ENCODE measurements at places on chromosomes 12 and 14.

DNA sequence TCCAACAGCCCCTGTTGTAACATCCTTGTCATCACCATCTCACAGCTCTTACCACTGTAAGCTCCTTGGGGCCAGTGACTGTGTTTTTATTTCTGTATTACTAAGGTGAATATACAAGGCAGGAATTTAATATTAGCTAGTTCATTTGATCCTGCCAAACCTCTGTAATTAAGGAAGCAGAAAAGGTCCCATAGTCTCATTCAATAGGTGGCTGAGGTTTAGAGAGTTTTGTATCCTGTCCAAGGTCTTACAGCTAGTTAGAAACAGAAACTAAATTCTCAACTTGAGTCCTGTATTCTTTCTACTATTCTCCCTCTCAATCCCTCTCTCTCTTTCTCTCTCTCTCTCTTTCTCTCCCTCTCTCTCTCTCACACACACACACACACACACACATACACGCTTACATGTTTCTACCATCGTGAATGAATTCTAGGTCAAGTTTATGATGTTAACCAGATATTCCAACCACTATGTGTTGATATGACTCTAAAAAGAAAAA lies 543 bp upstream of the GLIPR1 start:
- peak; percentile 66 for DNase-seq

DNA sequence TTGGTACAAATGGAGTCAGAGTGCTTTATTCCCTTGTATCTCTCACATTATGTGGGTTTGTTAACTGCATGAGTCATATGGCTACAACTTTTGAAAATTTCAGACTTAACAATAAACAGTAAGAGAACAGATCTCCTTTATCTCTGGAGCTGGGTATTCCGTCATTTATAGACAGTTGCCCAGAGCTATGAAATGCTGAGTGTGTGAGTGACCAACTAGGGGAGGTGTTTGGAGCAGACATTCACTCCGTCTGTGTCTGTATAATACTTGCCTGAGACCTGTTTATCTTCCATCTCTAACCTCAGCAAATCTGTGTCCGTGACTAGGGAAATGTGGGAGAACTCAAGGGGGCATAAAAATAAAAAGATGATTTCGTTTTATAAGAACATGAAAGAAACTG lies 279.9 kb upstream of the FAR2 start:
- peak; percentile 17 for DNase-seq

DNA sequence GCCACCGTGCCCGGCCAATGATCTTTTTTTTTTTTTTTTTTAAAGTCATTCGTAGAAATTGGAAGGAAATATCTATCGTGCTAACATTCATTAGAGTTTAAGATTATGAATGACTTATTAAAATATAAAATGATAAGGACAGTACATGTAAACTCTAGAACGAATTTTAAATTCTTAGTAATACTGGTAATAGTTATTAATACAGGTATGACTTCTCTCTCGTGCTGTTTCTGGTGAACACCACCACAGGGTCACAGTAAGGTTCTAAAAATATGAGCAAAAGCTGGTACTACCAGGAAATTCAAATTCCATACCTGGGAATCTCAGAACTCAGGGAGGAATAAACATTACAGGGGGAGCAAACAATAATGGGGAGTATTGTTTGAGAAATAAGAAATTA lies 26.2 kb downstream of the WNK1 start:
- DNase-seq, result no peak

DNA sequence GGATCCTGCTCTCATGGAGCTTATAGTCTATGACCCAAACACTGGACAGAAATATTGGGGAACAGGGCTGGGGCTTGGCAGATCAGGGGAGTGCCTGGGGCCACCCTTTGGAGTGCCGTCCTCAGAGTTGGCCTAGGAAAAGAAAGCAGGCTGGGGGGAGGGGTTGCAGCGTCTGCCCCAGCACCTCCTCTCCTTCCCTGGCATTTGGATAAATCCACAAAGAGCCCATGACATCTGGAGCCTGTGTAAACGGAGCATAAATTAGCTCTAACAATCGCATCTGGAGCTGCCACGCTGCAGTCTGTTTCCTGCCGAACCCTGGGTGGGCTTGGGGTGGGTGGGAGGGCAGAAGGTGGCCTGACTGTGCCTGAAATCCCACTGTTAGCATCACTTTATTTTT lies 63.8 kb downstream of the MVK start:
- no peak for DNase-seq

- DNase-seq, result no peak
Measured at GRCh38 chr14:34792598-34792997, 78.2 kb upstream of the CFL2 start.

- DNase-seq, result no peak
Measured at GRCh38 chr14:68573126-68573525, 219.7 kb downstream of the ZFP36L1 start.

Data from fibroblast of skin of right quadriceps (primary cell).